Stimulated activated CD4-positive, alpha-beta T cell treated with anti-CD3 and anti-CD28 coated beads, Interleukin-12 subunit alpha, Interleukin-12 subunit beta, amount 100 ng/mL, for 4 hours (primary cell): ENCODE measurements at places on chromosomes 7 and 10.

DNA sequence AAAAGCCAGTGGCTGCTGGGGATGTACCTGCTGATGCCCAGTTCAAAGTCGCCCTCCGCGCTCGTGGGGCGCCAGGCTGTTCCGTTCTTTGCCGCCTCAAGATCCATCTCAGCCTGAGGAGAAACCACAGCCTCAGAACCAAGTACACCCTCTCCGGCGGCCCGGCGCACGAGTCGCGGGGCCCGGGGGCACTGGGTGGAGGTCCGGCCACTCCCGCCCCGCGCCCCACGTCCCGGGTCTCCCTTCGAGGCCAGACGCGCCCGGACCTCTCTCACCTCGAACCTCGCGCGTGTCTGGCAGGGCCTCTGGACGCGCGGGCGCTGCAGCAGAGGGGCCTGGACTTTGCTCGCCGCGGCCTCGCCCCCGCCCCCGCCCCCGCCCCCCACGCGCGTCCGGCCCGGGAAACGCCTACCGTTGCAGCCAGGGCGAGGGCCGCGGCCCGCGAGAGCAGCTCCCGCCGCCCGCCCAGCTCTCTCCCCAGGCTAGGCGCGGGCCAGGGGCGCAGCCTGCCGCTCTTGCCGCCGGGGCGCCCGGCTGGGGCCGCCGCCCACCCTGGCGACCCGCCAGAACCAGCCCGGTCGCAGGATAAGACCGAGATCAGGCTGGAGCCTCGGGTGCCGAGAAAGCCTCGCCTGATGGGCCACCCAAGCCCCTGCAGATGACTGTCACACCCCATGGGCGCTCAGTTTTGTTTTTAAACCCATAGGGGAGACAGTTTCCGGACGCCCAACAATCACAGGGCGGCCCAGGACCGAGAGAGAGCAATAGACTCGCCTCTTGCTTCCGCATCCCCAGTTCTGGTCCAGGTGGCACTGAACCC lies at the start of gene ABCB4:
Gene ABCB4 (minus strand): TSS at position 322 of the 820 bp plus-strand sequence. CDS start 215 bp downstream, at position 107.
- no peak for DNase-seq

GRCh38 chr10:12042409-12042796 lies 206 bp downstream of the UPF2 start:
- peak; percentile 58 for DNase-seq

DNA sequence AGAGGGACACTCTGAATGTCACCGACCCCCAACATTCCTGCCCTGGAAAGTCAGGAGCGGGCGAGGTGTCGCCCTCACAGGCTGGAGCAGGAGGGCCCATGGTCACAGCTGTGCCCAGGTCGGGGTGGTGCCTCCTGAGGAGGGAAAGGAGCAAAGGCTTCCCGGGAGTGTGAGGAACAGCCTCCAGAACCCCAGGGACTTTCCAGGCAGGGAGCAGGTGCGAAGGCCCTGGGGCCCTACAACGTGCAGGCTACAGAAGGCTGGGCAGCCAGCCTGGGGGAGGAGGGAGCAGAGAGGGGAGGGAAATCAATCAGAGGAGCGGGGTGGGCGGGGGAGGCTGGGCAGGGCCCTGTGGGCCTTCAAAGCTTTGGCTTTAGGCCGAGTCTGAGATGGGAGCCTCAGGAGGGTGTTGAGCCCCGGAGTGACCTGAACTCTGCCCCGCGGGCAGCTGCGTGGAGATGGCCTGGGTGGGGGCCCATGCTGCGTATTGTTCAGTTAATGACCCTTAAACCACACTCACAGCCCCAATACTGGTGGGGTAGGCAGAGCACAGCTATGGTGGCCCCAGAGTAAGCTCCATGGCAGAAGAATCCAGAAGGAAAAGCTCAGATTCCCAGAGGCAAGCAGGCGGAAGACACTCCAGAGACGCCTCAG lies 44.2 kb upstream of the PPP2R2D start:
- no peak for DNase-seq

- no peak for DNase-seq
These were observed 28.6 kb downstream of the RTKN2 start for GRCh38 chr10:62239994-62240393.
